NCI-H187 (cell line): ENCODE measurements at places on chromosomes 1 and 21.

- DNase-seq, result no peak
Measured at GRCh38 chr1:29513357-29513756, 277.0 kb downstream of the PTPRU start.

- DNase-seq, result no peak
Measured at GRCh38 chr21:46061063-46061462, 36.8 kb upstream of the COL6A2 start.

GRCh38 chr1:93880731-93881130 is 1.7 kb upstream of the DNTTIP2 start:
- no peak for DNase-seq

GRCh38 chr1:47324682-47325081 is 8.9 kb upstream of the CMPK1 start:
- no peak for DNase-seq

- DNase-seq, result no peak
Measured at GRCh38 chr1:56821462-56821797, 2.2 kb upstream of the FYB2 start.

- DNase-seq, result no peak
Measured at GRCh38 chr21:38980416-38981313, 174.9 kb downstream of the ETS2 start.

DNA sequence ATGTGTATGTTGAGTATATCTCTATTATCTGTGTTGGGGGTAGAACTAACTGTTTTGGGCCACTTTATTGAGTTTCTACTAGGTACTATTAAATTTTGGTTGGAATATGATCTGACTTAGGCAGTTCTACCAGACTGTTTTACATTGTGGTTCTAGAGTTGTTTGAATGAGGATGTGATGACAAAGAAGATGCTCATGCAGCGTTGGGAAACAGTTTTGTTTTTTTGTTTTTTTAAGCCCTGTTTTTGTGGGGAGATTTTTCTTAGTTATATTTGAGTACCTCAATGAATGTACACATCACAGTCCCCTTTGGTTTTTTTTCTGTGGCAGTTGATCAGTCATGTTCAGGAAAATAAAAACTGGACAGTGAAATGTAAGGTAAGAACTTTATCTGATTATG is 40.1 kb downstream of the TMED5 start:
- no peak for DNase-seq

DNA sequence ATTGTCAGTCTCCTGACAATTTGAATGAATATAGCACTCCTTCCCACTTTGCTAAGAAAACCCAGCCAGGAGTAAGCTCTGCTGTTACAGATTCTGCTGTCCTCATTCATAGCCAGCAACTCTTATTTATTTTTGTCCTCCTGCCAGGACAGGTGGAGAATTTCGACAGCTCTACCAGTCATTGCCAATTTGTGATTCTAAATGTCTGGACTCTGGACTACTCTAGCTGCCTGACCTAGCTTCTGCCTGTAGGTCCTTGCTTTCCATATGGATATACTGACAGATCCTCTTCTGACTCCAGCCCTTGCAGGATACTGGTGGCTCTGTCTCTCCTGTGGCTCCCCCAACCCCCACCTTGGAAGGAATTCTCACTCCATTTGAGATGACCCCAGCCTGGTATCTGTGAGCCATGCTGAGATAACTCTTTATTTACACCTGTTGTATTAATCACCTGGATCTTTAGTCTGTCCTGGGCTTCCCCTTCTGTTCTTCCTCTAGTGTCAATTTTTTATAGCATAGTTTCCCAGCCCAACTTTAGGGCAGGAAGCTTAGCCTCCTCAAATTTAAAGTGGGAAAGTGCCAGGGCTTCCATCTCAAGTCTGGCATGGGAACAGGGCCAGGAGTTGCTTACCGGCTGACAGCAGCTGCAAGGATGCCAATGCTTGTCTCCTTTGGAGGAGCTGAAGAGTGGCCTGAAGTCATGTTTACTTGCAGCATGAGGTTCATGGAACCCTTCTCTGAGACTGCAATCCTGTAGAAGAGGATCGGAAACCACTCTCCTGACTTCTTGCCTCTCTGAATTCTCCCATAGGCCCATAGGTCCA is 6.7 kb downstream of the PM20D1 start:
- DNase-seq, result no peak
